ENCODE measurements at places on chromosomes 13 and 19. TPM values are rescaled to one million over a fixed set of nuclear protein-coding genes. Genes with fewer than 3 reads are reported as not detected.

DNA sequence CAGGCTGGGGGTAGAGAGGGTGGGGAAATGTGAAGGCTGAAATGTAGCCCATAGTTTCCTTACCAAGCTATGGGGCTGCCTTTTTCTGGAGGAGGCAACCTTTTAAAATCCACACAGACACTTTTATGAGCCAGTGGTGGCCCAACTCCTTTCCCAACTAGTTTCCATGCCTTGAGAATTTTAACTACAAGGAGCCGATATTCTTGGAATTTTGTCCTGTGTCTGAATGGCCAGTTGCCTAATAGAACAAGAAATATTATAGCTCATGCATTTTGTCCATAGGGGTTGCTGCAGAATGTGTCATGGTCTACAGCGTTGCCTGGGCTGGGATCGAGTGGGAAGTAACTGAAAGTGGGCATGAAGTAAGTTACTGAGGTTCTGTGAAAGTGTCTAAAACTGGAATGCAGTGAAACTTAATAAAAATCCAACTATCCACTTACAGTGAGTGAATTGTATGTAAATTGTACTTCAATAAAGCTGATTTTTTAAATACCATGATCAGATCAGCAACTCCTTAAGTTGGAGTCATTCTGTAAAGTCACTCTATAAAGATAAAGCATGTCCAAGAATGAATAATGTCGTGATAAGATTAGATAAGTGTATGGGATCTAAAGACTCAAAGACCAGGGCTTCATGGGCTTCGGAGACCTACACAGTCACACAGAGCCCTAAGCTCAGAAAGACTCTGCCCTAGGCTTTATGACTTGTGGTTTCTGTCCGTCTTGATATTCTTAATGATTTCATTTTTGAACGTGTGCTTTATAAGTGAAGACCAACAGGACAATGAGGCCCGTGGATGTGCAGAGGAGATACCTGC, 122.6 kb upstream of the FNDC3A start:
- no peak for DNase-seq

DNA sequence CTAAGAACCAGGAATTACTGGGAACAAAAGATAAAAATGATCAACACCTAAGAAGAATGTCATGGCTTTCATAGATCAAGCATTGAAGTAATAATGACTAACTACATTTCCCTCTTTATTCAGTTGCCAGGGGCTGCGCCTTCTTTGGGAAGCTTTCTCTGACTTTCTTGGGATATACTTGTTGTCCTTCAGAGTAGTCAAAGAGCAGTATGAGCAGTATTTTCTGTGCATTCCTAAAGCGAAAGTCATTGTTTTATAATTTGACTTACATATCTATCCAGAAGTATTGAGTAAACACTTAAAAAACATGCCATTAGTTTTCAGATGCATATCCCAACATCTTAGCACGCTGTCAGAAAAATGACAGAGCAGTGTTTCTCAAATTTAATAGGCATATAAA, 2412.4 kb downstream of the PCDH9 start:
- no peak for DNase-seq

DNA sequence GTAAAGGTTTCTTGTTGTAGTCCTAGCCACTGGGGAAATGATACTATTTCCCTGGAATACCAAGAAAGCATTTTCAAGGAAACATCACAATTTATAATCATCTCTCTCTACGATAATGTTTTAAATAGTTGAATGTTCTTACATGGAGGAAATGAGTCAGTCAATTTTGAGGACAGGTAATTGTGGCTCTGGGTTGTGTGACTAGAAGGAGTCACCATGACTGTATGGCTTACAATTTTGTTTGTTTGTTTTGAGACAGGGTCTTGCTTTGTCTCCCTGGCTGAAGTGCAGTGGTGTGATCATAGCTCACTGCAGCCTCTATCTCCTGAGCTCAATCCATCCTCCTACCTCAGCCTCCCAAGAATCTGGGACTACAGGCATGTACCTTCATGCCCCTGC, 47.4 kb downstream of the COG3 start:
- DNase-seq, result no peak

DNA sequence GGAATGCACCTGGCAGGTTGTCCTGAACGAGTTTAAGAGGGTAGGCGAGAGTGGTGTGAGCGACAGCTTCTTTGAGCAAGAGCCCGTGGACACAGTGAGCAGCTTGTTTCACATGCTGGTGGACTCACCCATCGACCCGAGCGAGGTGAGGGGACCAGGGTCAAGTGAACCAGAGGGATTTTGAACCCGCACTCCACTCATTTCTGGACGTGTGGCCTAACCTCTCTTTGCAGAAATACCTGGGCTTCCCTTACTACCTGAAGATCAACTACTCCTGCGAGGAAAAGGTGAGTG, 1.7 kb downstream of the CATSPERG start:
- no peak for DNase-seq

DNA sequence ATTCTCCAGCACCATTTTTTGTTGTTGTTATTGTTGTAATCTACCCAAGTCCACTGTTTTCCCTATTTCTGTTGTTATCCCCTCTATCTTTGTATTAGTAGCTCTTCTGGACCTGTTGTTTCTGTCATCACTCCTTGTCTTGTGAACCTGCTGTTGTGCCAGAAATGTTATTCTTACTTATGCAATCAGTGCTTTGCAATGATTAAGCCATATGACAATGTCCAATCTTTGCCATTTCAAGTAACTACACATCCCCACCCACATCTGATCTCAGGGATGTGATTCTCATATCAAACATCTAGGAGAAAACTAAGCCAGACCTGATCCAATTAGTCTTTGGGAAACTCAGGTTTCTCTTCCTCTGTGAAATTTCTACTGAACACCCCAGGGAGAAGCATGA, 472.6 kb upstream of the KLHL1 start:
- DNase-seq, result no peak

DNA sequence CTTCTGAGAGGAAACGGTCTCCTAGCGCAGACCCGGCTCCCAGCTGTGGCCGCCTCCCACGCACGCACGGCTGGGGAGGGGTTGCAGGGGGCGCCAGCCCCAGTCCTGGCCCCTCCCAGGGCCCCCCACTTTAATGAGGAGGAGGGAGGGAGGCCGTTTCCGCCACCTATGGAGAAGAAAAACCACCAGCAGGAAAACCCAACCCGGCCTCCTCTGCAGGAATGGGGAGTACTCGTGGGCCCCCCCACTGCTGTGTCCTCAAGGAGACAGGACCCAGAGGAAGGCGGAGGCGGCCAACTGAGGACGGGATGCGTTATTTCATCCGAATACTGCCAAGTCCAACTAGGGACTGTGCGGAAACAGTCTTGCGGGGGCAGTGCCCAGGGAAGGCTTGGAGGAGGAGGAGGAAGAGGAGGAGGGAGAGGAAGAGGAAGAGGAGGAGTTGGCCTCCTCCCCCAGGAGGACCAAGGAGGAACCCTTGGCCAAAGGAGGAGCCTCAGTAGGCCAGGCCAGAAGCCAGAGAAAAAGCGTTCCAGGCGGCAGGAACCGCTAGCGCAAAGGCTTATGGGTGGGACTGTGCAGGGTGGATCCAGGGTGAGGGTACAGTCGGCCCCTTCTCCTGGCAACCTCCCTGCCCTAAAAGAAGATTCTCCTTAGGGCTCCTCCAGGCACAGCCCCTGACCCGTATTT, 3.9 kb upstream of the SSBP4 start:
- DNase-seq, result peak; percentile 89

- no peak for DNase-seq
These were observed 7.0 kb downstream of the C2CD4C start for GRCh38 chr19:401866-402511.

GRCh38 chr19:13861392-13861713, 15.6 kb upstream of the NANOS3 start:
- no peak for DNase-seq

GRCh38 chr13:91572944-91573598, 174.7 kb downstream of the GPC5 start:
- DNase-seq, result no peak

GRCh38 chr13:106529415-106530170, 5.9 kb downstream of the EFNB2 start:
- DNase-seq, result no peak

DNA sequence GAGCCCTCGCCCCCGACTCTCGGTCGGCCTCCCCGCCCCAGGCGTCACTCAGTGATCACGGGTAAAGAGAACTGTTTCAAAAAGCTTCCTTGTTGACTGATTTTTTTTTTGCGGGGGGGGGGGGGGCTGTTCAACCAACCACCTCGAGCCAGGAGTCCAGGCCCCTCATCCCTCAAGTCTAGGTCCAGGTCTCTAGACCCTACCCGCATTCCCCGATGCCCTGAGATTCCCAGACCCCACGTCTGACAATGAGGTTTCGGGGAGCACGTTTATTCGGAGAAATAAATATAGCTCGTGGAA, 4.3 kb downstream of the HRC start:
- no peak for DNase-seq

- DNase-seq, result no peak
These were observed 1277.3 kb downstream of the SLITRK5 start for GRCh38 chr13:88948501-88948900.

DNA sequence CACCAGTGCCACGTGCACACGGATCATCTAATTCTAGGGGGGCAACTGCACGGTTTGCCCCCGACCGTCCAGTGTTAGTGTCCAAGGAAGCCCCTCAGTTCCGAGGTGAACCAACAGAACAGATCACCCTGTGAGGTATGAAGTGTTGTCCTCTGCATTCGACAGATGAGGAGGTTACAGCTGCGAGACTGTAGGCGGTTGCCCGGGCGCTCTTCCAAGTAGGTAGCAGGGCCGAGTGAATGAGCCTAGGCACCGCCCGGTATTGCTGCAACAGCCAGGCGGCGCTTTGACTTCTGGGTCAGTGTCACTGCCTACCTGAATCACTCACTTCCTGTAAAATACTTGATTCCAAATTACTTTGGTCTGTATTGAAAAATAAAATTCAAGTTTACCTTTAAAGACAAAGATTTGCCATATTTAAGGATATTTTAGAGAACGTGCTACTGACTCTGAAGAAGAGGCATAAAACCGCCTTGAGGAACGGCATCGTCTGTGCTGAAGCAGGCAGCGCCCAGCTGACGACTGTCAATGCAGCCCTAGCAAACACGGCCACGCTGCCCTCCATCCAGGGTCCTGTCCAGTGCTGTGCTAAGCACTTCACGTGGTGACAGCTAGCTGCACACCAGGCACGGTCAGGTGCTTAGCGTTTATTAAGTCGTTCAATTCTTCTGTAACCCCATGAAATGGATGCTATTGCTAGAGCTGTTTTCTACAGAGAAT, 19.3 kb upstream of the RASA3 start:
- no peak for DNase-seq

GRCh38 chr19:54871696-54872095, 2.3 kb upstream of the FCAR start:
- no peak for DNase-seq

DNA sequence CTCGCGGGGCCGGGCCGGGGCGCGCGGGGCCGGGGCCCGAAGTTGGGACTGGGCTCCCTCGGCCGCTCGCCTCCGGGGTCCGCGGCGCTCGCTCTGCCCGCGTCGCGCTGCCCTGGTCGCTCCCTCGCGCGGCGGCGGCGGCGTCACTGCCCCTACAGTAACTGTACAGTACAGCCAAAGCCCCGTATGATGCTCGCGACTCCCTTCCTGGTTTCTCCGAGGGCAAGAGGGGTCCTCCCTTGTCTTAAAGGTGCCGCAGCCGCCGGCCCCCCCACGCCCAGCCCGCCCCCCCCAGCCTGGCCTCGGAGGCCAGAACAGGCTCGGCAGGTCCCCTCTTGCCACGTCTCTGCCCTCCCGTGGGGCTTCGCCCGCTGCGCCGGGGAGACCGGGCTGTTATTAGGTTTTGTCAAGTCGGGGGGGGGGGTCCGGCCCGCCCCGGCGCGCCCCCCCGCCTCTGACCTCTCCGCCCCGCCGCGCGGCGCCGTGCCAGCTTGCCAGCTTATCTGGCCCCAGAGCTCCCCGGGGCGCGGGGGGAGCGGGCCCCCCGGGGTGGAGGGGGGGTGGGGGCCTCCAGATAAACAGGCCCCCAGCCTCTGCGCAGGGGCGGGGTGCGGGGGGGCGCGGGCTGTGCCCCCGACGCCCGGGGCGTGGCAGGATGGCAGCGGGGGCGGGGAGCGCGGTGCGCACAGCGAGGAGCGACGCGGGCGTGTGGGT, at the start of gene ZBTB7A:
ZBTB7A (minus strand) TSS at position 218 of the 714 bp plus-strand sequence. CDS start 11,667 bp downstream, outside the sequence.
- peak; percentile 90 for DNase-seq

DNA sequence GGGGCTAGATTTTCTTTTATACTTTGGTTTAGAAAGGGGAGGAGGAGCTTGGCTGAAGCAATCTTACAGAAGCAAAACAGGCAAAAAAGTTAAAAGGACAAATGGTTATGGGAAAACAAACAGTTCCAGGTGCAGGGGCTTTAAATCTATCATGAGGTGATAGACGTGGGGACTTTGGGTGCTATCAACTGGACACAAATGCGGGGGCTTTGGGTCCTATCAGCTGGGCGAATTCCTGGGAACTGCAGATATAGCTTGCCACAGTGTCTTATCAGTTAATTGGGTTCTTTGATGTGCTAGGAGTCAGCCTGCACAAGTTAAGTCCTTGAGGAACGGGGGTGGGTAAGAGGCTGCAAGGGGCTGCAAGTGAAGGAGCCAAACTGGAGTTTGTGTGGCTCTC, 260.6 kb downstream of the TUBA3C start:
- DNase-seq, result no peak

- no peak for DNase-seq
These were observed 274.7 kb downstream of the DNAJC15 start for GRCh38 chr13:43297967-43298678.

DNA sequence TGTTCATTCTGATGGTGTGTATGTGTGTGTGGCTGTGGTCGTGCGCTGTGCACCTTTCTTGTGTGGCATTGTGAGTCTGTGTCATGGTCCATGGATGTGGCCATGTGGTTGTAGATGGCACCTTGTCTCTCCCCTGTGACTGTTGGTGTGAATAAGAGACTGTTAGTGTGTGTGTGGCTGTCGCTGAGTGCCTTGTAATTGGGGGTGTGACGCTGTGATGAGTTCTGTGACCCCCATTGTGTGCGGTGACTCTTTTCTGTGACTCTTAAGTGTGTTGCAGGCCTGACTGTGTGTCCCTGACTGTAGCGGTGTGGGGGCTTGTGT, 804 bp downstream of the PLPPR2 start:
- no peak for DNase-seq

Gene ZNF610
- total RNA-seq, result 1.3 TPM

Gene SLC27A1
- 33.4 TPM for total RNA-seq

Gene LHFPL6
- 58.2 TPM for total RNA-seq

Gene RPL36
- total RNA-seq, result 504 TPM

Gene NXNL1
- total RNA-seq, result 0.56 TPM

Gene RAB3D
- 14.2 TPM for total RNA-seq

Gene ACER1
- total RNA-seq, result not detected

Gene DLEU7
- total RNA-seq, result 0.15 TPM

Gene ADGRE2
- total RNA-seq, result 1.4 TPM
